Activated T-helper 2 cell treated with anti-CD3 and anti-CD28 coated beads, Interferon-gamma antibody, Interleukin-2, Interleukin-4, amounts not matched to agents 10 μg/mL and 5 μg/mL and 100 μg/mL, durations not matched to agents 14 hours and 24 hours and 36 hours (primary cell): ENCODE measurements at places on chromosomes 3 and 15. TPM values are rescaled to one million over a fixed set of nuclear protein-coding genes. Genes with fewer than 3 reads are reported as not detected.

The SUSD5 gene
- not detected in 2 replicates for total RNA-seq

DNA sequence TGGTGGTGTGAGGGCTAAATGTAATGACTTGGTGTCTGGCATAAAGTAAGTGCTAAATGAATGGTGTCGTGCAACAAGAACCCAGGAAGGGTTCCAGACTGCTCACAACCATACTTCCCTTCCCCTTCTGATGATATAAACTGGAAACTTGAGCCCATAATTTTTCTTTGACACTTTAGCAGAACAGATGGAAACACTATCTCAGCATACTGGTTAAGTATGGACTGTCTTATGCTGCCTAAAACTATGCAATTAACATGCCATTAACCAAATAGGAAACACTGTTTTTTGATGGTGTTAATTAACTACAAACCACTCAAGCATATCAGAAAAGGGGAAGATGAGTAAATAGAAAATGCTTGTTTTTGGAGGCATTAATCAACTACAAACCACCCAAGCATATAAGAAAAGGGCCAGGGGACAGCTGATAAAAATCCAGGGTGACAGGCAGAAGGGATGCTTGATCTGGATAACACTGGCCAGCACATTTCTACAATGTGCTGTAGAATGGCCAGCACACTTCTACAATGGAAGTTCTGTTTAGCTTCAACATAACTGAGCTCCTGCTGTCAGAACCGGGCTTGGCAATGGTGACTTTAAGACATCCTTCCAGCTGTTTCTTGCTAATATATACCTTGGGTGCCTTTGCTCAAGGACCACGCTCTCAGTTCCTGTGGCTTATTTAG is 85.5 kb upstream of the FAM3D start:
- no peak for DNase-seq

DNA sequence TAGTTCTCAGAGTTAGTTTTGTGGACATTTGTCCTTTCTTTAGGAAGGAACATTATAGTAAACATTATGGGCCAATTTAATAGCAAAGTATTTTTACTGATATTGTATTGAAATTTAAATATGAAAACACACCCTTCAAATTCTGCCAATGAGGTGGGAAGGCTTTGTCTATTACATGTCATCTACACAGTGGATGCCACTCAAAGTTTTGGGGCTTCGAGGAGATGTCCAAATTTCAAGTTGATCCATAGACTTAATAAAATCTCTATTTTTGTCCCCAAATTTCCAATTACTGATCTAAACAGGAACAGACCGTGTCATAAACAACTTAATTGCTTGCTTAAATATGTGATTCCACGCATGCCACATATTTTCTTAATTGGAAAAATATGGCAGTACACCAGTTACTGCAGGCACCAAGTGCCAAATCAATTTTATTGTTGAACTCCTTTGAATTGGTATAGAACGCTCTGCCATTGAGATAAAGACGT is 1.7 kb downstream of the SHOX2 start:
- DNase-seq, result no peak

GRCh38 chr3:160479376-160479775 is 29.8 kb upstream of the TRIM59 start:
- DNase-seq, result no peak

The LRRC3B gene
- not detected in 2 replicates for total RNA-seq

DNA sequence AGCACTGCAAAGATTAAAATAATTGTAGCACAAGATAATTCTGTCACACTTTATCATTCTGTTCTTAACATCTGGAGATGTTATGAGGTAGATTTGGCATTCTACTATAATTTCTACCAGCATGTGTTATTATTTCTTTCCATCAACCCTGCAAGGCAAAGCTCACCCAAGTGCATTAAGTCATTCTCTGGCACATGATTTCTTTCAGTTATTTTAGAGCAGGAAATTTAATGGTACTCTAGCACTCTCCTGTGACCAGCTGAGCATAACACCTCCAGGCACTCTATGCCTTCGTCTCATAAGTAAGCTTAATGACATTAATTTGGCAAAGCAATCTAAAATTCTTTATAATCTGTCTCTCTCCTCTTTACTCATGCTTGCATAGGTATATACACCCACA is 300.2 kb upstream of the GPR149 start:
- no peak for DNase-seq

DNA sequence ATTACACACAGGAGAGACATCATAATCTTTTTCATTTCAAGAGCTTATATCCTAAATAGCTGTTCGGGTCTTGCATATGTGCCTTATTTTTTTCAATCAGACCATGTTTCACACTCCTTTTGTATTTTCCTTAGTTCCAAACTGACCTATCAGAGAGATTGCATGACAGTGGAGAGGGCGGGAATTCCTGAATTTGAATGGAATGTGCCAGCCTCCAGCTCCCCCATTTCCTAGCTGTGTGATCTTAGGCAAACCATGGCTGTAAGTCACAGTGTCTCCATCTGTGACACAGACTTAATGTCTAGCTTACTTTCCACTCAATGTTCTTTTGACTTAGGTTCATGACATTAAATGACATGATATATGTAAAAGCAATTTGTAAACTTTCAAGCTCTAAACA is 62.0 kb upstream of the CSTA start:
- no peak for DNase-seq

- no peak for DNase-seq
These were observed 55.7 kb upstream of the APEH start for GRCh38 chr3:49618412-49618811.

The AMIGO3 gene
- total RNA-seq, result not detected in 2 replicates

DNA sequence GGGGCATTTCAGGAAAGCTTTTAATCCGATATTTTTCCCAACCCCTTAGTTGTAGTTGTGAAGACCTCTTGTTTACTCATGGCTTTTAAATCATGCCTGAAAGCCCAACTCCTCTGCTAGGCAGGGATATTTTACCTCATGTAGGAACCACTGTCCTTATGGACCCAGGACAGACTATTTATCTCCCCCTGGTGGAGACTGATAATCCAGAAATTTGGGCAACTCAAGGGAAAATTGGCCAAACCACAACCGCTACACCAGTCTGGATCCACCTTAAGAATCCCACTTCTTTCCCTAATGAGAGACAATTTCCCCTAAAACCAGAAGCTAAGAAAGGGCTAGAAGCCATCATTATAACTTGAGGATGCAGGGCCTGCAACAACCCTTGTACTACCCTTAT is 248.1 kb upstream of the STAC start:
- no peak for DNase-seq

The SNTN gene
- total RNA-seq, result not detected in 2 replicates

The CCDC39 gene
- total RNA-seq, result not detected in 2 replicates
